CD4-positive, alpha-beta T cell treated with Interleukin-10 for 1 hour (primary cell): ENCODE measurements at places on chromosomes 5 and 9.
A peak's percentile ranks its signal among the peaks of the same experiment; 100 is the strongest.

GRCh38 chr9:81108391-81108790 lies 581.0 kb downstream of the TLE1 start:
- DNase-seq, result no peak

DNA sequence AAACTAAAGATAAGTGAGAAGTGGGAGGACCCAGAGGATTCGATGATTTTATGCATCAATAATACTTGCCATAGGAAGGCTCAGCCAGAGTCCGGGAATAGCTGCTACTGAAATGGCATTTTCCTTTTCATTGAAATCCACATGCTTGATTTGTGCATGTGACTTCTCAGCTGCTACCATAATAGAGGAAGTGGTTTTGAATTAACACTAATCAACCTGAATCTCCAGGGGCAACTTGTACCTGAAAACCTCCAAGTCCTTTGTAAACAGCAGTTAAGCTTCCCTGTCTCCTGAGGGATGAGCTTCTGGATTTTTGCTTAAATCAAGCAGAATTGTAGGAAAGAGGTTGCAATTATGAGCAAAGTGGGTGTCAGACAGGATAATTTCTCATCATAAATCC lies 124.9 kb downstream of the PPP2R2B start:
- peak; percentile 27 for DNase-seq

DNA sequence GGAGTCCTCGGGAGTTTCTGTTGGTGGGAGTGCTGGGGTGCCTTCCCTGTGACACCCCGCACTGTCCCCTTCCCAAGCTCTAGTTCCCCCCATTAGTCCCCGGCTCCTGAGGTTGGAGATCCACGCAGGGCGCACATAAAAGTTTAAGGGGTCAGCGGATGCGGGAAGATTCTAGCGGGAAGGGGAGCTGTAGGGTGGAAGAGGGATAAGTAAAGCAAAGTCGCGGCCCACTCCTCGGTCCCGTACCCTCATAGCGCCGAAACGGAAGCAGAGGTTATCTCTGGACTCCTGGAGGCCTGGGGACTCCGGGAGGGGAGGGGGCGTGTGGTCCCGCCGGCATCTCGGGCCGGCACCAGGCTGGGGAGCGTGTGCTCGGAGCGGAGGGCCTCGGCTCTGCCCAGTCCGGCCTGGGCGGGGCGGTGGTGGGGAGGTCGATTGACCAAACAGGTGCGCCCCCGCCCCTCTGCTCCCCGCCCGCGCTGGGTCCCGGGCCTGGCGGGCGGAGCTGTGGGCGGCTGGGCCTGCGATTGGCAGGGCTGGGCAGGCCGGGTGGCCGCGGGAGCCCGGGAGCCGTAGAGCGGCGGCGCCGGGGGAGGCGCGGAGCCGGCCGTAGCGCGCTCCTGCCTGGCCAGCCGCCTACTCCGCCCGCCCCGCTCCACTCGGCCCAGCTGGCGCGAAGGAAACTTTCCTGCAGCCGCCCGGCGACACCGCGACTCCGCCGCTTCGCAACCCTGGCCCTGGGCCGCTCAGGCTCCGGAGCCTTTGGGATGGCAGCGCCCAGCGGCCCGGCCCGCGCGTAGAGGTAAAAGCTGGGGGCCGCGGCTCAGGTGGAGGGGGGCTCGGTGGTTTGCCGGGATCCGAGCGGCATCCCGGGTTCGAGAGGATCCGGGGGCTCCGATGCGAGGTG lies 52.2 kb upstream of the DAB2IP start:
- no peak for DNase-seq

DNA sequence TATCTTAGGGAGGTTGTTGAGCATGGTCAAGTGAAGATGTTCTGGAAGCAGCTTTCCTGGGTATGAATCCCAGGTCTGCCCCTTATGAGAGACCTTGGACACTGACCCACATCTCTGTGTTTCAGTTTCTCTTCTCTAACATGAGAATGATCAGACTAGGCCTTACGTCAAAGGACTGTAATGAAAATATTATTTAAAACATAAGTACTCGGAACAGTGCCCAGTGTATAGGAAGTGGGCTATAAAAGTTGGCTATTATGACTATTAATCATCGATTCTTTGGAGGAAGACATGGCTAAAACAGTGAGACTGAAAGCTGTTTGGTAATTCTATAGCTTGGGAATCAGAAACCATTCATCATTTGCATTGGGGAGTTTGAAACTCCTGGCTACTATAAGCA lies 65.3 kb upstream of the MYO10 start:
- no peak for DNase-seq

- no peak for DNase-seq
These were observed 887 bp downstream of the PTPDC1 start for GRCh38 chr9:94085062-94085639.

GRCh38 chr5:16883176-16883575 lies 52.9 kb downstream of the MYO10 start:
- no peak for DNase-seq

DNA sequence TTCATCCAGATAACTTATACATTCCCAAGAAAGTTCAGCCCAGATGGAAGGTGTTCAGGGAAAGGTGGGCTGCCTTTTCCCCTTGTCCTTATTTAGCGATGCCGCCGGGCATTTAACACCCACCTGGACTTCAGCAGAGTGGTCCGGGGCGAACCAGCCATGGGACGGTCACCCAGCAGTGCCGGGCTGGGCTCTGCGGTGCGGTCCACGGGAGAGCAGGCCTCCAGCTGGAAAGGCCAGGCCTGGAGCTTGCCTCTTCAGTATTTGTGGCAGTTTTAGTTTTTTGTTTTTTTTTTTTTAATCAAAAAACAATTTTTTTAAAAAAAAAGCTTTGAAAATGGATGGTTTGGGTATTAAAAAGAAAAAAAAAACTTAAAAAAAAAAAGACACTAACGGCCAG lies 4.0 kb upstream of the PHYHD1 start:
- no peak for DNase-seq

GRCh38 chr5:39062530-39062929 lies 11.7 kb downstream of the RICTOR start:
- no peak for DNase-seq

- DNase-seq, result no peak
These were observed 171.5 kb downstream of the EFNA5 start for GRCh38 chr5:107499237-107499636.

DNA sequence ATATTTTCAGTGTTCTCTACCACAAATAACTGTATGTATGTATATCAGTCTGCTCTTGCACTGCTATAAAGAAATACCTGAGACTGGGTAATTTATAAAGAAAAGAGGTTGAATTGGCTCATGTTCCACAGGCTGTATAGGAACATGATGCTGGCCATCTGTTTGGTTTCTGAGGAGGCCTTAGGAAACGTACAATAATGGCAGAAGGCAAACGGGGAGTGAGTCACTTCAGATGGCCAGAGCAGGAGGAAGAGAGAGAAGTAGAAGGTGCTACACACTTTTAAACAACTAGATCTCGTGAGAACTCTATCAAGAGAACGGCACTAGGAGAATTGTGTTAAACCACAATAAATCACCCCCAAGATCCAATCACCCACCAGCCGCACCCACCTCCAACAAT lies 121.7 kb downstream of the ADAMTS6 start:
- DNase-seq, result no peak

DNA sequence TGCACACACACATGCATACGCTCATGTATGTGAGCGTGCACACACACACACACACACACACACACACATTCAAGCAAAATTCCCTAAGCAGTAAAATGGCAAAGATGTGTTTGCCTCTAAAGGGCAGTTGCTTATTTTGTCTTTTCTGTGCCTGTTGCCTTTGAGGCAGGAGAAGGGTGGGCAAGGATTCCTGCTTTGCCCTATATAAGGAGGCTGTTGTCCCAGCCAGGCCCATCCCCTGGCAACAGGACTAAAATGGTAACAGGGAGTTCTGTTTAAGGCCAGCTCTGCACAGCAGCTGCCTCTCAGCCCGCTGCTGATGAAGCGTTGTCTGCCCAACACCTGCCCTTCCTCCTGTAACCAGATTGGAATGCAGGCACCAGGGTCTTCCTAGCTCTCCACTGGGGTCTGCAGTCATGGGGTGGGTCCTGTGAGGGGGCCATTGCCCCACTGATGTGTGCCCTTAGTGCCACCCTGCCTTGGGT lies 64.4 kb downstream of the PPARGC1B start:
- DNase-seq, result no peak

DNA sequence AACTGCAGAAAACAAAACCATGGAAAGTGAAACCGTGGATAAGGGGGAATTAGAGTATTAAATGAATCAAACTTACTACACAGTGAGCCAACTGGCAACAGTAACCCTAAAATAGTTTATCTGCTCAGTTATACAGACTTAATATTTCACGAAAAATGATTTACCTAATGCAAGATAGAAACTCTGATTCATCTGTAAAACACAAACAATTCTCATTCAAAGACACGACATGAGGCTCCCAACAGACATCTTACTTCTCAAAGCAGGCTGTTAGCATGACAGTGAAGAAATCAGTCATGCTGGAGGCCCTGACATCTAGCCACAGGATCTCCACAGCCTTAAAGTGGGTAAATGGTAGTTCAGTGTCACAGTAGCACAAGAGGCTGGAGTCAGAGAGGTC lies 131.2 kb downstream of the FBN2 start:
- DNase-seq, result no peak

DNA sequence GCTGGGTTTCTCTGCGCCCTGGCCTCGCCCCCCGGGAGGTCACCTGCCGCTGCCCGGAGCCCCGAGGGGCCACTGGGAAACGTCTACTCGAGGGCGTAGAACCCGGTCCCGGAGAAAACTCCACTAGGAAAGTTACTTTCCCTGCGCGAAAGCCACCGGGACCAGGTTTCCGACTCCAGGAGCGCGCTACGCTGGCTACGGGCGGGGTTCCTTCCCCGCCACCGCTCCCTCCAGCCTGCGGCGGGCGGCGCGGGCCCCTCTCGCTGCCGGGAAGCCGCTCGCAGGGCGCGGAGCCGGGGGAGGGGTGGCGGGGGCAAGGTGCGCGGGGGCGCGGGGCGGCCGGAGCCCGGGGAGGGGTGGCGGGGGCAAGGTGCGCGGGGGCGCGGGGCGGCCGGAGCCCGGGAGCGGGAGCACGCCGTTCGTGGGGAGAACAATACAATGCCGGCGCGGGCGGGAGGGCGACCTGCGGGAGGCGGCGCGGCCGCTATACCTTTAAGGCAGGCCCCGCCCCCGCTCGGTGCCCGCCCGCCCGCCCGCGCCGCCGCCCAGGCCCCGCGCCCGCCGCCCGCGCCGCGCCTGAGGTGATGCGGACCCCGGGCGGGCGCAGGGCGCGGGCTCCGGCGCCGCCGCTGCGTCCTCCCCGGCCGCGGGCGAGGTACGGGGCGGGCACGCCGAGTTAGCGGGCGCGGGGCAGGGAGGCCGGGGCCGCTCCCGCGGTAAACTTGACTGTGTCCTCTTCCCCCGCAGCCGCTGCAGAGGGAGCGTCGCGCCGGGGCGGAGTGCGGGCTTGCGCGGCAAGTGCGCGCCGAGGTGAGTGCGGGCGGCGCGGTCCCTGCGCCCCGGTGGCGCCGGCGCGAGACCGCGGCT lies 278.1 kb downstream of the AOPEP start:
- peak; percentile 14 for DNase-seq

GRCh38 chr5:33059081-33059480 lies 348.0 kb downstream of the NPR3 start:
- no peak for DNase-seq

DNA sequence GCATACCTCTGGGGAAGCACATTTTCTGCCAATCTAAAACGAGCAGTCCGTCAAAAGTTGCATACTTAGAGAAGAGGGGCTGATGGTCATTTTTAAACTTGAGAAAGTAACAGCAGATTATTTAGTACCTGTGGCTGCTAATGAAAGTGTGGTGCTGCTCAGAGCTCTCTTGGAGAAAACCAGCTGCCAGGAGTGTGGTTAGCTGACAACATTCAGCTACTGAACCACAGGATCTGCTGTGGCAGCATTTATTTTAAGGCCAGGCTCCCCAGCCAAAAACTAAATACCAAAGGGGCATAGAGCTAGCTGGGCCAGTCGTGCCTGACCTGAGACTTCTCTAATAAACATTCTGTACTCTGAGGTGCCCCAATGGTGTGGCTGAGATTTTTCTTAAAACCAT lies 203.6 kb downstream of the EDIL3 start:
- DNase-seq, result no peak
